ENCODE measurements at places on chromosomes 5 and 9.

DNA sequence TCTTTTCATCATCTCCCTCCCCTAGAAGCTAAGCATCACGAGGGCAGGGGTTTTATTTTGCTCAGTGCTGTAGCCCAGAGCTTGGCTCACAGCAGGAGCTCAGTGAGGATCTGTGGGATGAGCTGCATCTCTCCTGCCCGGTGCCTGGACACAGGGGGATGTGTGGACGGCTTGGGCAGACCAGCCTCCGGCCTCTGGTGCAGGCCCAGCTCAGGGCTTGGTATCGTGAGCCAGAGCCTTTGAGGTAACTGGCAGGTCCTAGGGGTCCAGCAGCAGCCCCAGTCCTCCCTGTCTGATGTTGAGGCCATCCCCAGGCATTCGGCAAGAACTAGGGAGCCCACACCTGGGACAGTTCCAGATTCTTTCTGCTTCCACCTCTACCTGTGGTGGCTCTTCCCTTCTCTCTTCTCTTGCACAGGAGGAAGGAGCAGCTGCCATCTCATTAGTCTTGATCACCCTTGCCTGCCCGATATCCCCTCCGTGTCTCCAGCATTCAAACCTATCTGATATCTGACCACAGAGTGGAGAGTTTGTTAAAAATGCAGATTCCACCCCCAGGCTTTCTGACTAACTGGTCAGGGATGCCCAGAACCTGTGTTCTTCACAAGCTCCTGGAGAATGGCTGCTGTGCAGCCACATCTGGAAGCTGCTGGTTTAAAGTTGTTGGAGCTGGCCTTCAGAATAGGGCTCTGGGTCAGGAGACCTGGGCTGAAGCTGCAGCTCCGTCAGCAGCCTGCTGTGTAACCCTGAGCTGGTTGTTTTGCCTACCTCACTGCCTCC lies 7.9 kb upstream of the SLC6A7 start:
- DNase-seq = no peak

DNA sequence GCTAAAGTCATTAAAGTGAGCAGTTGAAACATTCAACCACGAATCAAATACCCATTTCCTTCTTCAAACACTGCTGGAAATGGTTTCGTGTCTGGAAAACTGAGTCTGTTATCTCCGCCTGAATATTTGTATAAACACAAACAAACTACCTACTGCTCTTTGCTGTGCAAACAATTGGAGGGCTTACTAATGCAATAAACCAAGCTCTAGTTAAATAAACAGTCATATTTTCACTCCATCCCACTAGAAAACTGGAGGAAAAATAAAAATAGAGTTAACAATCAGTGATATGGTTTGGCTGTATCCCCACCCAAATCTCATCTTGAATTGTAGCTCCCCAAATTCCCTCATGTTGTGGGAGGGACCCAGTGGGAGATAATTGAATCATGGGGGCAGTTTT lies 397.6 kb downstream of the RASEF start:
- no peak for DNase-seq

DNA sequence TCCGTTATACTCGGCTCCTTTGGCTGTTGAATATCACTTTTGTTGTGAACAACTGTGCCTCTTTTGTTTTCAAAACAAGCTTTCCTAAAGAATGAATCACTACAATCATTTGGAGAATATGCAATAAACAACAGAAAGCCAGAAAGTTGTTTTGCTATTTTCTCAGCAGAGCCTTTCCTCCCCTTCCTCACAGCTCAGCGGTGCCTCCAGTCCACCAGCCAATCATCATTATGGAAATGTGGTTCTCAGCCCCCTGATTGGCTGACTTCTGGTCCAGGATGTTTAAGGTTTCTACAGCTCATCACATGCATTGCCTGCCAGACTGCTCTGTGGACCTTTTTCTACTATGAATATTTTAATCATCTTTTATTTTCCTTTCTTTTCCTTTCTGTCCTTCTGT lies 9.1 kb upstream of the ZNF608 start:
- DNase-seq = peak; percentile 40

DNA sequence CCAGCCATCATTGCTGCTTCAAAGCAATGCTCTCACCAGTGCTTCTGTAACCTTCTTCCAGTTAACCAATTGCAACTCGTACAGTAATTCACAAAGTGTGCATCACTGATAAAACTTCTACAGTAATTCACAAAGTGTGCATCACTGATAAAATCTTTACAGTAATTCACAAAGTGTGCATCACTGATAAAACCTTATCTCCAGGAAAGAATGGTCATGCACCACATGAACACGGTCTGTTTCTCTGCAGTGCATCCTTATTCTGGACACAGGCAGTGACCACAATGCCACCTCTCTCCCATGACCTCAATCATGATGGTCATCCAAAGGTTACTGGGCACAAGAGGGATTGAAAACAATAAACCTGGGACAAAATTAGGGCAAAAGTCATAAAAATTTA lies 153.6 kb downstream of the TSSK1B start:
- no peak for DNase-seq

- no peak for DNase-seq
Measured at GRCh38 chr9:14517154-14517906, 175.9 kb downstream of the ZDHHC21 start.
